Hair follicle dermal papilla cell (primary cell): ENCODE measurements at places on chromosomes 12 and 14. TPM values are rescaled to one million over a fixed set of nuclear protein-coding genes. Genes with fewer than 3 reads are reported as not detected.

The PTPRO gene
- total RNA-seq: 0.24 and 0.65 TPM in 2 replicates

The PNMA1 gene
- total RNA-seq: 32.3 and 33.8 TPM in 2 replicates

The MGP gene
- 0.85 TPM in 1 of 2 replicates, not detected in the other for total RNA-seq

The RNF31 gene
- total RNA-seq: 53.4 and 53.8 TPM in 2 replicates

The OR4K2 gene
- not detected in 2 replicates for total RNA-seq

The CLEC4C gene
- not detected in 2 replicates for total RNA-seq

The KRT79 gene
- total RNA-seq: not detected in 2 replicates

The CLEC2A gene
- not detected in 2 replicates for total RNA-seq

The PAPLN gene
- 3.6 and 6.8 TPM in 2 replicates for total RNA-seq

The BDKRB1 gene
- total RNA-seq: 0.61 and 0.65 TPM in 2 replicates

The LRIG3 gene
- total RNA-seq: 120 and 139 TPM in 2 replicates

The SCNN1A gene
- total RNA-seq: 0.85 and 1.5 TPM in 2 replicates

The P2RX2 gene
- not detected in 2 replicates for total RNA-seq

The LRCOL1 gene
- not detected in 2 replicates for total RNA-seq

The DUSP16 gene
- total RNA-seq: 6.2 and 6.3 TPM in 2 replicates

The FANCM gene
- 3.8 and 5.5 TPM in 2 replicates for total RNA-seq

The CLEC4A gene
- total RNA-seq: 0.81 TPM in 1 of 2 replicates, not detected in the other

The ZCCHC8 gene
- 13.1 and 16.6 TPM in 2 replicates for total RNA-seq

The KLHL33 gene
- total RNA-seq: 0.32 and 0.49 TPM in 2 replicates

The RDH11 gene
- 91.7 and 103 TPM in 2 replicates for total RNA-seq
